ENCODE measurements at places on chromosomes 16 and 17. TPM values are rescaled to one million over a fixed set of nuclear protein-coding genes. Genes with fewer than 3 reads are reported as not detected.

The RAC3 gene
- total RNA-seq = 36.3 TPM

The ZFHX3 gene
- total RNA-seq = 12.1 TPM

The C16orf78 gene
- not detected for total RNA-seq

The GPATCH8 gene
- 28.8 TPM for total RNA-seq

The SALL1 gene
- total RNA-seq = not detected

All from vein endothelial cell (primary cell).